ENCODE measurements at places on chromosomes 12 and 14.

DNA sequence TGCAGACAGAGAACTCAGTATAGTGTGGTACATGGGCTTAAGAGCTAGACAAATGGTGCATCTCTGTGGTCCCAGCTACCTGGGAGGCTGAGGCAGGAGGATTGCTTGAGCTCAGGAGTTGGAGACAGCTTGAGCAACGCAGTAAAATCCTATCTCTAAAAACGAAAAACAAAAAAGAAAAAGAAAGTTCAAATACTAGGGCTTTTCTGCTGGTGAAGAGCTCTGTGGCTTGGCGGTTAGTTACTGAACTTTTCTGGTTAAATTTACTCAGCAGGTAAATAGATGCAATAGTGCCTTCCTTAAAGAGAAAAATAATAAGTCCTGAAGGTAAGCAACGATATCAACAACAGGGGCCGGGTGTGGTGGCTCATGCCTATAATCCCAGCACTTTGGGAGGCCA is 31.4 kb upstream of the RAP1B start:
- H3K27ac ChIP-seq, result no peak overlapping the region
- no peaks in the 10 kb centered on the region for H3K27me3 ChIP-seq
- H3K4me3 ChIP-seq, result no peak overlapping the region
- no peaks in the 10 kb centered on the region for H3K4me1 ChIP-seq
- DNase-seq, result no peak

DNA sequence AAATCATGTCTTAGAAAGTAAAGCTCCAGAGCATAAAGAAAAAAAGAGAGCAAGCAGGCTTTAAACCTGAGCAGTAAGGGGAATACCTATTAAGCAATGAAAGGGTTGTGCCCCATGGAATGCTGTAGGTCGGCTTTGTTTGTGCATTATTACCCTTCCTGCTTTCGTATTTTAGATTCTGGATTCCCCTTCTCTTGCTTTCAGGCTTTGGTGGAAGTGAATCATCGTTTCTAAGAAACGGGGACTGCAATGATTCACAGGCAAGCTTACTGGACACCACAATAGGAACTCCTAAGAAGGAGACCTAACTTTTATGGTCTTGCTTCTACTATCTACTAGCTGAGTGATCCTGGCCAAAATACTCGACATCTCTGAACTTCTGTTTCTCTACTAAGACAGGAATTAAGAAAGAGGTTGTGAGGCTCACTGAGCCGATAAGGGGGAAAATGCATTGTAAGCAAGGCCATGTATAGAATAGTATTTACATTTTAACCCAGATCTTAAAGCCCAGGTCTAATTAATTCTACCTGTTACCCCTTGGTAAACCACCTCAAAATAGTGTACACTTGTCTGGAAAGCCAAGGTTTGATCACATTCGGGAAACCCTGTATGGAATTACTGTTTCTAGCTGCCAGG is 1.2 kb upstream of the BMAL2 start:
- H3K36me3 ChIP-seq, result no peaks in the 10 kb centered on the region
- no peak overlapping the region for H3K4me3 ChIP-seq
- peaks cover 2% of the 10 kb centered on the region for H3K4me1 ChIP-seq

DNA sequence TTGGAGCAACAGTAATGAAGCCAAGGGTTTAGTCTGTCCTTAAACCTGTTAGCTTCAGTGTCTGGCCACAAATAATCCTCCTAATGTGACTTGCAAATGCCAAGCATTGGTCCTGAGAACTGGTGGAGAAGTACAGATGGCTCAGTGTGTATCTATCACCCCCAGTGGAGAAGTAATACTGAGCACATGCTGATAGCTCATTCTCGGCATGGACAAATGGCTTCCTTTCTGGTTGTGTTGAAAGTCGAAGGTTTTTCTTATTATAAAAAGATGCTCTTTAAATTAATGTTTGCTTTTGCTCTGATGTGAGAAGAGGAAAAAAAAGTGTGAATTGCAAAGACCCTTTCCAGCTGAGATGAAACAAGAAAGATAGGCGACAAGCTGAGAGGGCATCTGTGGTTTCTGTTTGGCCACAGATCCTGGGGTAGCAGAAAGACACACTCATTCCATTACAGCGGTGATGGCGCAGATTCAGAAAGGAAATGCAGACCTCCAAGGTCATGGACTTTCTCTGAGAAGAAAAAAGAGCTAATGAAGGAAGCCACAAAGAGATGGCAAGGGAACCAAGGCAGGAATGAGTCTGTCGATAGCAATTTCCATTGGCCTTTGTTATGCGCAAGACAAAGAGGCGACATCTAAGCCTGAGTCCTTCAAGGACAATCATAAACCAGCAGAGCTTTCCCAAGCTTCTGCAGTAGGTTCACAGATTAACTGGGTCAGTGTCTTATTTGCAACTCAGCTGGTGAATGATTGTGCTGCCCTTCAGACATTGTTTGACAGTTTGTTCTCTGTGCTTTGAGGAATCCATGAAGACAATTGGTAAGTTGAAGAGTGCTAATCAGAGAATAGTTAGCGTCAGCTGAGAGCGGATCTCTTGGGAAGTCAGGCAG is 155.5 kb upstream of the RGS6 start:
- H3K4me3 ChIP-seq, result no peak overlapping the region
- H3K4me1 ChIP-seq, result no peaks in the 10 kb centered on the region
- H3K27me3 ChIP-seq, result no peaks in the 10 kb centered on the region
- DNase-seq, result no peak

DNA sequence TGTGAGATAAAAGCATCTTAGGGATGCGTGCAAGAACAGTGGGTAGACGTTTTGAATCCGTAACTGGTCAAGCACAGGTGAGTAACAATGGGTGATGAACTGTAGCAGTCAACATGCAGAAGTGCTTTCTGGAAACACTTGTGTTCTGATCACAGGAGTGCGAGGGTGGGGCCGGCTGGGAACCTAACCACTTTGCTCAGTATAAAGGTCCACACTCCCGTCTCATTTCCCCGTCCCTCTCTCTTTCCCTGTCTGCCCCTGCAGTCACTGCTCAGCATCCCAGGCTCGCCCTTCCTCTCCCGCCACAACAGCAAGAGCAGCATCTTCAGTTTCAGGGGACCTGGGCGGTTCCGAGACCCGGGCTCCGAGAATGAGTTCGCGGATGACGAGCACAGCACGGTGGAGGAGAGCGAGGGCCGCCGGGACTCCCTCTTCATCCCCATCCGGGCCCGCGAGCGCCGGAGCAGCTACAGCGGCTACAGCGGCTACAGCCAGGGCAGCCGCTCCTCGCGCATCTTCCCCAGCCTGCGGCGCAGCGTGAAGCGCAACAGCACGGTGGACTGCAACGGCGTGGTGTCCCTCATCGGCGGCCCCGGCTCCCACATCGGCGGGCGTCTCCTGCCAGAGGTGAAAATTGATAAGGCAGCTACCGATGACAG is 127.1 kb downstream of the FIGNL2 start:
- H3K27ac ChIP-seq, result no peak overlapping the region
- H3K36me3 ChIP-seq, result no peaks in the 10 kb centered on the region
- no peaks in the 10 kb centered on the region for H3K27me3 ChIP-seq
- peak; percentile 18 for DNase-seq
- no peak overlapping the region for H3K4me3 ChIP-seq

DNA sequence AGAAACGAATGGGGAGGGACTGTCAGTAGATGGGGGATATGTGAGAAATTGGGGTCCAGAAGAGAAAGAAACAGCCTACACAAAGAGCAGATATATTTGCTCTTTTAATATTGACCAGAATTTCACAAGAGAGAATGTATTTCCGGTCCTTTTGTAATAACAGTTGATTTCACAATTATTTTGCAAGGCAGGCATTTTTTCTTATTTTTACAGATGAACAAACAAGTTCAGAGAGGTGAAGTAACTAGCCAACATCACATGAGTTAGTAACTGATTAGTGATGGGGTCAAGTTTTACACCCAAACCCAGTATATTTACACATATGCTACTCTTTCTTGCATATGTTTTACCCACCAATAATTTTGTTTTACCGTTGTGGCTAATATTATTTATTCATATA is 188.2 kb downstream of the NAV3 start:
- no peak for DNase-seq
- no peak overlapping the region for H3K4me3 ChIP-seq
- no peaks in the 10 kb centered on the region for H3K36me3 ChIP-seq
- peaks cover 2% of the 10 kb centered on the region for H3K4me1 ChIP-seq
- no peaks in the 10 kb centered on the region for H3K27me3 ChIP-seq

DNA sequence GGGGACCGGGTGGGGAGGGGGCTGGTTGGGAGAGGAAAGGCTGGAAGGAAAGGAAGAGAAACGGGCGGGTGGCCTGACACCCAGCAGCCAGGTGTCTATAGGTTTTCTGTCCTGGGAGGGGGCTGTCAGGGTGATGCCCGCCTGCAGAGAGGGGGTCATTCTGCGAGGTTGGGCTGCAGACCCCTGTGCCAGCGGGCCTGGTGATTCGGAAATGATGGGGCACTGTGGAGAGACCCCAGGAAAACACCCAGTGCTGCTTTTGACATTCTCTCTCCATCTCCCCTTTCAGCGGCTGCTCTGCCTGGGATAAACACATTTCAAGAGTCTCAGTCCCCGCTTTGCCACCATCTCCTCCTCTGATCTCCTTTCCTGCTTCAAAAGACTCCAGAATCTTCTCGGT is 168.5 kb upstream of the RTL1 start:
- H3K36me3 ChIP-seq, result no peaks in the 10 kb centered on the region
- no peaks in the 10 kb centered on the region for H3K4me1 ChIP-seq
- H3K27me3 ChIP-seq, result no peaks in the 10 kb centered on the region
- DNase-seq, result no peak

All from ovary (tissue), 10 donors.